ENCODE measurements at places on chromosomes 6 and 20. TPM values are rescaled to one million over a fixed set of nuclear protein-coding genes. Genes with fewer than 3 reads are reported as not detected.

WFDC10B gene
- total RNA-seq: not detected

OOEP gene
- total RNA-seq: not detected

SLC12A5 gene
- not detected for total RNA-seq

DNA sequence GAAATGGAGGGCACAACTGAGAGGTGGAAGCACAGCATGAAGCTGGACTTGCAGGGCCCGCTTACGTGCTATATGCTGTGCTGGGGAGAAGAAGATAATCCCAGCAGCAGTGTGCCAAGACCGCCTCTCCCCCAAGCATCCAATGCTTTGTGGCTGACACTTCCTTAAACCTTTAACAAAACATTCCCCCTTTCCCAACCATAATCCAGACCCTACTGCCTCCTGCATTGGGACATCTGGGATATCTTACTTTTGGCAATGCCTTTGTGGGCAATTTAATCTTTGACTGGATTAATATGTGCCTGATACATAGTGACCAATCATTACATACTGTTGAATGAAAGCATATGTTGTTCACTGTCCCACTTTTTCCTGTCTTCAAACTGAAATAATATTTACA, 3.1 kb upstream of the TENT5A start:
- H3K4me3 ChIP-seq: no peak overlapping the region
- peaks cover 31% of the 10 kb centered on the region for H3K4me1 ChIP-seq
- H3K27me3 ChIP-seq: no peaks in the 10 kb centered on the region
- no peak for DNase-seq

DNA sequence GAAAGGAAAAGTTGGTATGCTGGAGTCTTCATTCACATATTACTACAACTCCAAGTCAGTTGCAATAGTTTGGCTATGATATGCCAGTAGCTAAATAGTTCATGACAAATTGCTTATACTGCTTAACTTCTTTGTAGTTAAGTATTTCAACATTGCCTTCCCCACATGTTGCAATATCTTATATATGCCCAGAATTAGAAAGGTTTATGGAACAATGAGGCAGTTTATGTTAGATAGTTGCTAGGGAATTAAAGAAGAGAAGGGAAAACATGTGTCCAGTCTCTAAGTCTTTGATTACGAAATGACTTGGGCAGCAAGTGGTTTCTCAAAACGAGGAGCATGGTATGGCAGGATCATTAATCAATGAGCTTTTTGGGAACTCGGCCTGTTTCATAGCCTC, 145.8 kb downstream of the PLCB4 start:
- H3K27me3 ChIP-seq: no peaks in the 10 kb centered on the region
- H3K27ac ChIP-seq: no peak overlapping the region
- H3K4me3 ChIP-seq: no peak overlapping the region
- no peaks in the 10 kb centered on the region for H3K36me3 ChIP-seq

GRCh38 chr6:36863670-36864540, 10.7 kb downstream of the PPIL1 start:
- H3K36me3 ChIP-seq: peaks cover 5% of the 10 kb centered on the region
- H3K4me3 ChIP-seq: no peak overlapping the region
- peaks cover 91% of the 10 kb centered on the region for H3K4me1 ChIP-seq

GRCh38 chr20:64113796-64114355, 6.5 kb upstream of the NPBWR2 start:
- no peak overlapping the region for H3K4me3 ChIP-seq
- H3K4me1 ChIP-seq: no peaks in the 10 kb centered on the region
- peaks cover 14% of the 10 kb centered on the region for H3K27me3 ChIP-seq
- no peak overlapping the region for H3K27ac ChIP-seq

DNA sequence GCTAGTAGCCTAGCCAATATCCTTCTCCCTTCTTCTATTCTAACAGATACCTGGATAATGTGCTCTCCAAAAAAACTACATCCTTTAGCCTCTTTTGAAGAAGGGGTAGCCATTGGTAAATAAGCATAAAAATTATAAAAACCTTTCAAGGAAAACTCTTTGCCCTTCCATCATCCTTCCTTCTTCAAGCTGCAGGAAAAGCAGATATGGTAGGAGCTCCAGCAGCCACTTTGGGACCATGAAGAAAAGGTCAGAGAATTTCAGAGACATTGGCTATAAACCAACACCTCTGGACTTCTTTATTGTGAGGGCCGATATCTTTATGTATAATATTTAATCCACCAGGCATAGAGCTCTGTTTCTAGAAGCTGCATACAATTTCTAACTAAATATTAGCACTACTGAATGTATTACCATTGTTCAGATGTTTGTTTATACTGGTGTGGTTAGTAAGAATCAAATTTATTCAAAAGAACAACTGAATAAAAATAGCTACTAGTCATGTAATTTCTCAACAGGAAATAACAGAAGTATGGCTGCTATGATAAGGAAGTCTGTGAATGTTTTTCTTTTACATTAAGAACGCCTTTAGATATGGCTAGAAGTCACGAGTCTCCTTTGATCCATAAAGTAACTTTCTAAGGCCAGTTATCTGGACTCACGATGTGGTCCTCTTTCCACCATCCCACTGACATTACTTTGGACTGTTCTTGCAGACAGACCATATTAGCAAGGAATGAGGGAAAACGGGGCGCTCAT, 32.2 kb downstream of the MYLK4 start:
- H3K27me3 ChIP-seq: no peaks in the 10 kb centered on the region
- H3K27ac ChIP-seq: no peak overlapping the region
- DNase-seq: no peak
- peaks cover 12% of the 10 kb centered on the region for H3K4me1 ChIP-seq

- no peaks in the 10 kb centered on the region for H3K4me1 ChIP-seq
- H3K27me3 ChIP-seq: no peaks in the 10 kb centered on the region
- H3K36me3 ChIP-seq: no peaks in the 10 kb centered on the region
- no peak overlapping the region for H3K4me3 ChIP-seq
- no peak for DNase-seq
These were observed 645.0 kb downstream of the PHF3 start for GRCh38 chr6:64280569-64280968.

GRCh38 chr20:62799036-62799435, 2.8 kb downstream of the MRGBP start:
- H3K4me3 ChIP-seq: no peak overlapping the region
- peaks cover 62% of the 10 kb centered on the region for H3K4me1 ChIP-seq
- H3K36me3 ChIP-seq: peaks cover 35% of the 10 kb centered on the region
- DNase-seq: no peak
- H3K27me3 ChIP-seq: no peaks in the 10 kb centered on the region
- no peak overlapping the region for H3K27ac ChIP-seq

DNA sequence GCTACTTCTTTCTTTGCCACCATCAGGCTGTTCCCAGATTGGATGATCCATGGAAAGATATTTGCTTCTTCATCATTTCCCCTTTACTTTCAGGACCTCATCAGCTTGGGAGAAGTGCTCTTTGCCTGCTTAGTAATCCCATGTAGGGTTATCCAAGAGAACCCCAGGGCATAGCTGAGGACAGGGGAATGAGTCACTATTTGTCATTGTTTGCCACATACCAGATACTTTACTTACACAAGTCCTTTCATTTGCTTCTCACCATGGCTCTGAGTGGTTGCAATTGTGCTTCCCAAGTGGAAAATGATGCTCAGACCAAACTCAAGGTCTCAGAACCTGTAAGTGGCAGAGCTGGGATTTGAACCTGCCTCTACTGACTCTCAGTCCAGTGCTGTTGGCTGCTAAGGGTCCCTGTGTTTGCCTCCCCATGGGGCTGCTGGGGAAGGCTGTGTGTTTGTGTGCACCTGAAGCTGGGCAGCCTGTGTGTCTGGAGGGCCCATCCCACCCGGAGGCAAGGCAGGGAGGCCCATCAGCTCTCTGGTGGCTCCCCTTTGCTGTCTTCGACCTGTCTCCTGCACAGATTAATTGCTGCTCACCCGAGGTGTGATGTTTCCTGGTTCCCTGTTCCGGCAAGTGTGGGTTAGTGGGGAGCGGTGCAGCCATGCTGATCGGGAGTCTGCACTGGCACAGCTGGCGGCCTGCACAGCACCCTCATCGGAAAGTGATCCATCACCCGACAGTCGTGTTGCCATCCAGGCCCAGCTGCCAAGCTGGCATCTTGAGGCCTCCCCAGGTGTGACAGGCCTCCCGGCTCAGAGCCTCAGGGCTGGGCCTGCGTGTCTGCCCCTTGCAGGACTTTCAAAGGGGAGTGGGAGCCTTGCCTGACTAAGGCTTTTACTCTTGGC, 228.8 kb downstream of the DHX35 start:
- H3K4me3 ChIP-seq: no peak overlapping the region
- H3K36me3 ChIP-seq: no peaks in the 10 kb centered on the region
- H3K4me1 ChIP-seq: no peaks in the 10 kb centered on the region
- no peak overlapping the region for H3K27ac ChIP-seq
- no peak for DNase-seq

- no peak overlapping the region for H3K27ac ChIP-seq
- H3K36me3 ChIP-seq: peaks cover 49% of the 10 kb centered on the region
- H3K4me3 ChIP-seq: no peak overlapping the region
- no peaks in the 10 kb centered on the region for H3K4me1 ChIP-seq
- no peak for DNase-seq
These were observed 78.5 kb downstream of the PHF3 start for GRCh38 chr6:63714091-63714490.

GRCh38 chr20:45087814-45088213, 13.1 kb downstream of the KCNS1 start:
- peaks cover 4% of the 10 kb centered on the region for H3K36me3 ChIP-seq
- H3K27me3 ChIP-seq: no peaks in the 10 kb centered on the region
- no peak for DNase-seq
- no peak overlapping the region for H3K4me3 ChIP-seq

- H3K4me1 ChIP-seq: no peaks in the 10 kb centered on the region
- H3K27me3 ChIP-seq: peaks cover 19% of the 10 kb centered on the region
- H3K36me3 ChIP-seq: no peaks in the 10 kb centered on the region
- no peak overlapping the region for H3K4me3 ChIP-seq
These were observed 28.0 kb upstream of the TNFAIP3 start for GRCh38 chr6:137839076-137839475.

Data from left ventricle myocardium inferior (tissue), 1 donor.